ENCODE measurements at places on chromosomes 4 and X.

GRCh38 chrX:154408659-154409221 lies 314 bp downstream of the DNASE1L1 start:
- DNase-seq, result no peak
- H3K4me3 ChIP-seq, result no peak overlapping the region
- no peaks in the 10 kb centered on the region for H3K27me3 ChIP-seq
- H3K27ac ChIP-seq, result no peak overlapping the region
- H3K4me1 ChIP-seq, result no peaks in the 10 kb centered on the region

DNA sequence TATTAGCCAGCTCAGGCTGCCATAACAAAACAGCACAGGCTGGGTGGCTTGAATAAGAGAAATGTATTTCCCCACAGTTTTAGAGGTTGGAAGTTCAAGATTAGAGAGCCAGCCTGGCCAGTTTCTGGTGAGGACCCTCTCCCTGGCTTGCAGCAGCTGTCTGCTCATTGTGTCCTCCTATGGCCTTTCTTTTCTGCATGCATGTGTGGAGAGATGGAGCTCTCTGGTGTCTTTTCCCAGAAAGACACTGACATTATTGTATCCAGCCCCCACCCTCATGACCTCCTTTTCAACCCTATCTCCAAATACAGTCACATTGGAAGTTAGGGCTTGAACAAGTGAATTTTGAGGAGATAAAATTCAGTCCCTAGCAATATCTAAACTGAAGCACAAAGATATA lies 263.8 kb upstream of the PABPC4L start:
- no peak overlapping the region for H3K4me3 ChIP-seq
- no peak overlapping the region for H3K27ac ChIP-seq
- no peaks in the 10 kb centered on the region for H3K27me3 ChIP-seq
- no peak for DNase-seq

DNA sequence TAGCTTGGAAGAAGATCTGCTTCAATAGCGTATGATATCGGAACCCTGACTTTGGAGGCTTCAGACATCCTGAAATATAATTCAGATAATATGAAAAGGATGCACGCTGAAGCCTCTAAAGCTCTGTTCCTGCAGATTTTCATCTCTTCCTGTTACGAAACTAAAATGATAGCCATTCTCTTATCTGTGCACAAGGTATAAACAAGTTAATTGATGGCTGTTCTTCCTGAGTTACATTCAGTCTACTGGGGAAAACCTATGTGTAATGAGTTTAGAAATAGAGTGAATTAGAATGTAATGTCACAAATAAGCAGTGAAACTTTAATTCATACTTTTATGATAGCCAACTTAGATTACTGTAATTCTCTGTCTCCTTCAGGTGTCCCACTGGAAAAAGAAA lies 36.8 kb upstream of the AGA start:
- no peaks in the 10 kb centered on the region for H3K36me3 ChIP-seq
- no peak for DNase-seq
- H3K27ac ChIP-seq, result no peak overlapping the region
- H3K4me3 ChIP-seq, result no peak overlapping the region
- H3K4me1 ChIP-seq, result no peaks in the 10 kb centered on the region
- H3K27me3 ChIP-seq, result no peaks in the 10 kb centered on the region

GRCh38 chrX:69146739-69147138 lies 18.5 kb downstream of the PJA1 start:
- no peak overlapping the region for H3K4me3 ChIP-seq
- H3K27ac ChIP-seq, result no peak overlapping the region
- no peak for DNase-seq
- H3K4me1 ChIP-seq, result no peaks in the 10 kb centered on the region
- H3K36me3 ChIP-seq, result no peaks in the 10 kb centered on the region

GRCh38 chr4:105627620-105628019 lies 75.2 kb downstream of the ARHGEF38 start:
- H3K27me3 ChIP-seq, result no peaks in the 10 kb centered on the region
- no peak overlapping the region for H3K4me3 ChIP-seq
- no peaks in the 10 kb centered on the region for H3K36me3 ChIP-seq
- no peak for DNase-seq
- H3K4me1 ChIP-seq, result no peaks in the 10 kb centered on the region

- no peaks in the 10 kb centered on the region for H3K36me3 ChIP-seq
- DNase-seq, result no peak
- no peaks in the 10 kb centered on the region for H3K27me3 ChIP-seq
- no peaks in the 10 kb centered on the region for H3K4me1 ChIP-seq
- H3K27ac ChIP-seq, result no peak overlapping the region
These were observed 13.4 kb upstream of the IBSP start for GRCh38 chr4:87785731-87786509.

- no peaks in the 10 kb centered on the region for H3K36me3 ChIP-seq
- no peak overlapping the region for H3K27ac ChIP-seq
- H3K27me3 ChIP-seq, result no peaks in the 10 kb centered on the region
- no peak overlapping the region for H3K4me3 ChIP-seq
These were observed 7.8 kb downstream of the QDPR start for GRCh38 chr4:17504081-17504480.

- peaks cover 8% of the 10 kb centered on the region for H3K4me1 ChIP-seq
- H3K27ac ChIP-seq, result peak overlapping the region; percentile 98
- no peaks in the 10 kb centered on the region for H3K36me3 ChIP-seq
- DNase-seq, result no peak
- peak overlapping the region; percentile 81 for H3K4me3 ChIP-seq
- H3K27me3 ChIP-seq, result no peaks in the 10 kb centered on the region
These were observed 811 bp downstream of the SRD5A3 start for GRCh38 chr4:55346851-55347255.

DNA sequence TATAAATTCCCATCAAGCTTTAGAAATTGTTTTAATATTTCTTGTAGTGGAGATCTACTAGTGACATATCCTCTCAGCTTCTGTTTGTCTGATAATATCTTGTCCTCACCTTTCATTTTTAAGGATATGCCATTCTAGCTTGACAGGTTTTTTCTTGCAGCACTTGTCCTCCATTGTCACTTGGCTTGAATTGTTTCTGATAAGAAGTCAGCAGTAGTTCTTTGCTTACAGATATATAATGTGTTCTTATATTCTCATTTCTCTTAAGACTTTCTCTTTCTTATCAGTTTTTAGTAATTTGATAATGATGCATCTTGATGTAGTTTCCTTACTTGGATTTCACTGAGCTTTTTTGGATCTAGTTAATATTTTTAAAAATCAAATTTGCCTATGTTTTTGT lies 120.6 kb upstream of the NUDT6 start:
- no peaks in the 10 kb centered on the region for H3K36me3 ChIP-seq
- no peaks in the 10 kb centered on the region for H3K4me1 ChIP-seq
- H3K27ac ChIP-seq, result no peak overlapping the region
- DNase-seq, result no peak

DNA sequence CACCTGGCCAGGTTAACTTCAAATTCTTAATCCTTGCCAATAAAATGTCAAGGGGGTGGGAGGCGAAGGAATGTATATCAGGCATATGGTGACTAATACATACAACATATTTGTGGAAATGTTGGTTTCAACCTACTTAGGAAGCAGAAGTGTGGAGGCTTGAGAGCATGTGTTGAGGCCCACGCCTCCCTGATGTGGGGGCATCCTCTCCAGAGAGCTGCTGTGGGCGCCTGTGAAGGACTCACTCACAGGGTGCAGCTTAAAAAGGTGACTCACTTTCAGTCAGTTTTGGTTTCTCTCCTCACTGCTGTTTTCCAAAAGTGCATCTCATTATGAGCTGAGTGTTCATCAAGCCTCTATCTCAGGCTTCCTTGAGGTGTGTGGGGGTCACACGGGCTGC lies 27.5 kb downstream of the LNX1 start:
- H3K4me1 ChIP-seq, result no peaks in the 10 kb centered on the region
- H3K27me3 ChIP-seq, result no peaks in the 10 kb centered on the region
- H3K27ac ChIP-seq, result no peak overlapping the region
- H3K36me3 ChIP-seq, result no peaks in the 10 kb centered on the region
- DNase-seq, result no peak

DNA sequence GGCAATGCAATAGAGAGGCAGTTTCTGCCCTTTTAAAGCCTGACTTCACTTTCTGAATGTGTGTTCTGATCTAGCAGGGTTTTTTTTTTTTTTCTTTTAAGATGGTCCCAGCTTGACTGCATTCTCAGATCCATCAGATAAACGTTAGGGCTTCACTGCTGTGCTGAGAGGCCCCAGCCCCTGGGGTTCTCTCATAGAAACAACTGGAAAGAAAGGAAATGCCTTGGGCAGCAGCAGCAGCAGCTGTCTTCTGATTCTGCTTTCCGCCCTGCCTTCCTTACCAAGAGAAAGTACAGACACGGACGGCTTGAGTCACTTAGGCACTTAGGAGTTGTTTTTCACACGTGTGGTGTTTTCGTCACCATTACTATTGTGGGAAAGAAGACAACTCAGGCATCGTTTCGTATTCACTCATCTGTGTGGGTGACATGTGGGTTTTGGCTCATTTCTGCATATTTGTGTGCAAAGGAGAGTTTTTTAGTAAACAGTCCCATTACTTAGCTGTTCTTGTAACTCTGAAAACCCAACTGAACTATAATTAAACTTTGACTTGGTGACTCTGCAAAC lies 172.0 kb downstream of the PTTG2 start:
- no peaks in the 10 kb centered on the region for H3K36me3 ChIP-seq
- no peaks in the 10 kb centered on the region for H3K27me3 ChIP-seq
- peak overlapping the region; percentile 2 for H3K27ac ChIP-seq
- H3K4me3 ChIP-seq, result no peak overlapping the region

GRCh38 chr4:19700992-19701391 lies 550.7 kb upstream of the SLIT2 start:
- H3K4me1 ChIP-seq, result no peaks in the 10 kb centered on the region
- H3K27me3 ChIP-seq, result no peaks in the 10 kb centered on the region
- no peak for DNase-seq
- H3K27ac ChIP-seq, result no peak overlapping the region
- H3K4me3 ChIP-seq, result no peak overlapping the region
- H3K36me3 ChIP-seq, result no peaks in the 10 kb centered on the region

GRCh38 chr4:153781717-153782416 lies 7.0 kb downstream of the SFRP2 start:
- no peak for DNase-seq
- no peak overlapping the region for H3K27ac ChIP-seq
- H3K27me3 ChIP-seq, result no peaks in the 10 kb centered on the region
- H3K4me1 ChIP-seq, result no peaks in the 10 kb centered on the region
- H3K4me3 ChIP-seq, result no peak overlapping the region

DNA sequence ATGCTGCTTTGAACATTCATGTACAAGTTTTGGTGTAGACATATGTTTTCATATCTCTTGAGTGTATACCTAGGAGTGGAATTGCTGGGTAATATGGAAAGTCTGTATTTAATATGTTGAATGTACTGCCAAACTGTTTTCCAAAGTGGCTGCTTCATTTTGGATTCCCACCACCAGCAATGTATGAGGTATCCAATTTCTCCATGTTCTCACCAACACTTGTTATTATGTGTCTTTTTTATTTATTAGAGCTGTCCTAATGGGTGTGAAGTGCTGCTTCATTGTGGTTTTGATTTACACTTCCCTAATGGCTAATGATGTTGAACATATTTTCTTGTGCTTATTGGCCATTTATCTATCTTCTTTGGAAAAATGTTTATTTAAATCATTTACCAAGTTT lies 60.4 kb downstream of the BCOR start:
- H3K4me3 ChIP-seq, result no peak overlapping the region
- H3K27me3 ChIP-seq, result no peaks in the 10 kb centered on the region
- no peak overlapping the region for H3K27ac ChIP-seq
